Neural progenitor cell (in vitro differentiated cells): ENCODE measurements at places on chromosomes 2 and 18.

DNA sequence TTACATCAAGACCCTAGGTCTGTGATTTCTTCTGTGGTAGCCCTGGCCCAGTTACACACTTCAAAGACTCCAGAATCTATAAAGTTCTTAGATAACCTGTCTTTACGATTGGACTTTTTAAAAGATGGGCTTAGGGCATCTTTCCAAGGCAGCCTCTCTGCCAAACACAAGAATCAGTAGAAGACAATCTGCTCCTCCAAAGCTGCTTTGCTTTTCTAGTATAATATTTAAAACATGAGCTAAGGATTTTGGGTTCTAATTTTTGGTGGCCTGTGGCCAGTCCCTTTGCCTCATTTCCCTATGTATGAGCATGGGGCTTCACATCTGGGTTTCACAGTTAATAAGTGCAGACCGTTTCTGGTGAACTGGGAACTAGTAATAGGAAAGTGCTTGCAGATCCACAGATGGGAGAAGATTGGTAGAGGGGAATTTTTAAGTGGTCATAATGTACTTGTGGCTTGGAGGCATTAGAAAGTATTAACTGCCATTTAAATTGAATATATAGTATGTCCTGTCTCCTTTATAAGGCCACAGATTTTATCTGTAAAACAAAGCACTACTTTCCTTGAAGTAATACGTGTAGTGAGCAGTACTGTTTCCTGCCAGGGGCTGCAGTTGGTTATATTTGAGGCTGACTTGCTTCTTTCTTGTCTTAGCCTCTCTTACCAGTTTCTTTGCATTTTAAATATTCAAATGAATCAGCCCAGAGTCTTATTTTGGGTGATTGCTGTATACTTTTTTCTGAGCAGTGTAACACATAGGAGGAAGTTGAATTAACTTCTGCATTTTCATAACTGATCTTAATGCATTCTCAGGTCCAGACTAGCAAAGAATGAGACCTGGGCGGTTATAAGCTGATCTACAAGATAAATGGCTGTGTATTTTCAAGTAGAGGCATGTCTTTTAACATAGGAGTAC is 1.5 kb downstream of the ARPC2 start:
- DNase-seq, result no peak

- peak; percentile 72 for DNase-seq
Observed at GRCh38 chr2:176554101-176555048, 285.1 kb downstream of the MTX2 start.

- peak; percentile 88 for DNase-seq
Observed at GRCh38 chr2:47905386-47906156, 727 bp downstream of the FBXO11 start.

DNA sequence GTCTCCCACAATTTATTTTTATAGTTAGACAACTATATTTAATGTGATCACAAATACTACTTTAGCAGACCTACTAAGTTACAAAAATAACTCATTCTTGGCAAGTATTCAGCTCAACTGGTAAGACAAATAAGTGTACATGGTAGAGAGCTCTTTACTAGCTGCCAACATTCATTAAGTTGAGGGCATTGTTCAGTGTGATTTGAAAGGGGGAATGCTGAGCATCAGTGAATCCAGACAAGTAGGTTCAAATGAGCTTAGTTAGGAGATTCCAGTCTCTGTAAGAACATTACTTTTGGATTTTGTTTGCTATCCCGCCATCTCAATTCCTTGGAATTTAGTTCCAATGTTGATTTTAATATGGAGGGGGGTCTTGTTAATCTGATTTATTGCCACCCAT is 187.3 kb upstream of the LYPD1 start:
- DNase-seq, result peak; percentile 80

GRCh38 chr18:13447621-13448334 is 229.2 kb downstream of the LDLRAD4 start:
- DNase-seq, result peak; percentile 70

DNA sequence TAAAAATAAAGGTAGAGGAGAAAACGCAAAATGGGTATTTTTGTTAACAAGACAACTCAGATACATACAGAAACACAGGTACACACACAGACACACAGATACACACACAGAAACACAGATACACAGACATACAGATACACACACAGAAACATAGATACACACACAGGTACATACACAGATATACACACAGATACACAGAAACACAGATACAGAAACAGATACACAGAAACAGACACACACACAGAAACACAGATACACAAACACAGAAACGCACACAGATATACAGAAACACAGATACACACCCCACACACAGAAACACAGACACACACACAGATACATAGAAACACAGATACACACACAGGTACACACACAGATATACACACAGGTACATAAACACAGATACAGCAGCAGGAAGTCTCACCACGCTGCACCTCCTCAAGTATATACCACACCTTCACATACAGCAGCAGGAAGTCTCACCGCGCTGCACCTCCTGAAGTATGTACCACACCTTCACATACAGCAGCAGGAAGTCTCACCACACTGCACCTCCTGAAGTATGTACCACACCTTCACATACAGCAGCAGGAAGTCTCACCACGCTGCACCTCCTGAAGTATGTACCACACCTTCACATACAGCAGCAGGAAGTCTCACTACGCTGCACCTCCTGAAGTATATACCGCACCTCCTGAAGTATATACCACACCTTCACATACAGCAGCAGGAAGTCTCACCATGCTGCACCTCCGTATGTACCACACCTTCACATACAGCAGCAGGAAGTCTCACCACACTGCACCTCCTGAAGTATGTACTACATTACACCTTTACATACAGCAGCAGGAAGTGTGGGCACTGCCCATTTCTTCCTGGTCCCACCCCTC is 250.5 kb downstream of the HDAC4 start:
- DNase-seq, result no peak

DNA sequence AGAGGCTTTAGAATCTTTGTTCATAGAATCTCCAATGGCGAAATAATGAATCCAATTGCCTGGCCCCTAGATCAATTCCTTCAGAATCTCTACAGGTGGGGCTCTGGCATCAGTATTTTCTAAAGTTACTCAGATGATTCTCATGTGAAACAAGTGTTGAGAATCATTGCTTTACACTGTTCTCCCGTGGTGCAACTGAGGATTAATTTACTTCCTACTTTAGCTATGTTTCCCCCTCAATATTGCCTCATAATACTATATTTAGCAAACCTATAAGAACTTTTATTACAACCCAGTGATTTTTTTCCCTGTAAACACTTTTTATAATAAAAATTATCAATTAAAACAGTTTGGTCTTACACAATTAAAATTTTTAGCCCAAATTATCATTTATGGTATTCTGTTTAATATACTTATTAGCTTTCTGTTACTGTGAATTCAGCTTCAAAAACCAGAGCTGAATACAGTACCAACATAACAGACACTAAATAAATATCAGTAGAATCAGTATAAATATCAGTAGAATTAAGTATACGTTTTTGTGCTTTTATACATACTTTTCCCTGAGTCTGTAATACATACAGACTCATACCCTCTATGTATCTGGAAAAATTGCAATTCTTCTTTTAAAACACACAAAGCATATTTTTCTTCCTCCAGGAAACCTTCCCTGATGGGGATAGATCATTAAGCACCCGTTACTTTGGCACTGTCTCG is 20.8 kb downstream of the SLC38A11 start:
- no peak for DNase-seq

DNA sequence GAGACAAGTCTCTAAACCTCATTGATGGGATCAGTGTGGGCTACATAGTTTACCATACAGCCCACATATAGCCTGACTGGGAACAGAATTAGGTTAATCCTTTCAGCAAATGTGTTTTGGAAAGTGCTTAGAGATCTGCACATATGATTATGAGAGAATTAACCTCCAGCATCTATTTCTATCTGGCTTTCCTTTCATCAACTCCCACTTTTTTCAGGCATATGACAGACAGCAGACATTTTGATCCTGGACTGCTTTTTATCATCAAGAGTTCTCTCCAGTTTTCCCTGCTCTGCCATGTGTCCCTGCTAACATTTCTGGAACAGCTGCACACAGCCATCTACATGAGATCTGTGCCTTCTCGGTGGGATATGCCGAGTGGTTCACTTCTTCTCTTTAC is 139.5 kb upstream of the LRP1B start:
- no peak for DNase-seq

GRCh38 chr2:53863538-53864227 is 3.9 kb upstream of the GPR75 start:
- no peak for DNase-seq
